Stimulated activated CD8-positive, alpha-beta memory T cell treated with anti-CD3 and anti-CD28 coated beads, Interleukin-4, amount 100 ng/mL, for 4 hours (primary cell): ENCODE measurements at places on chromosomes 13 and 19.

DNA sequence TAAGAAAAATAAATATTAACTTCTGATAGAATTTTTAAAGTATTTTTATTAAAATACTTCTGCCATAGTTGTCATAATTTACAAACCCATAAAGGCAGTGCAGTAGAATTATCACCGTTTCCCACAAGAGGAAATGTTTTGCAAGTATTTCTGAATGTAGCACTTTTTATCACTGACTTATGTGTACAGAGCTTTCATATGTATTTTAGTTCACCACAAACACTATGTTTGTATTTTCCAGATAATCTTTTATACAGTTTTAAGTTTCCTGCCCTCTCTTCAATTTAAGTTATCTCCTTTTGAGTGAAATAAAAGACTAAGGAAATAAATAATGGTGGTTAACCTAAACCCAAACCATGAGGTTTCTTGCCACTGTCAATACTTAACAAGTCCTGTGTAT is 24.2 kb downstream of the MIPEP start:
- no peak for DNase-seq

- DNase-seq: no peak
Observed at GRCh38 chr19:3262362-3262761, 37.9 kb downstream of the CELF5 start.

- no peak for DNase-seq
Observed at GRCh38 chr19:43820098-43820883, 6.8 kb upstream of the ZNF283 start.

- no peak for DNase-seq
Observed at GRCh38 chr13:81458170-81458569, 1117.2 kb upstream of the SPRY2 start.

GRCh38 chr19:16115301-16116039 is 3.8 kb downstream of the RAB8A start:
- DNase-seq: no peak

GRCh38 chr19:3034656-3035541 is 5.8 kb upstream of the TLE2 start:
- DNase-seq: no peak

DNA sequence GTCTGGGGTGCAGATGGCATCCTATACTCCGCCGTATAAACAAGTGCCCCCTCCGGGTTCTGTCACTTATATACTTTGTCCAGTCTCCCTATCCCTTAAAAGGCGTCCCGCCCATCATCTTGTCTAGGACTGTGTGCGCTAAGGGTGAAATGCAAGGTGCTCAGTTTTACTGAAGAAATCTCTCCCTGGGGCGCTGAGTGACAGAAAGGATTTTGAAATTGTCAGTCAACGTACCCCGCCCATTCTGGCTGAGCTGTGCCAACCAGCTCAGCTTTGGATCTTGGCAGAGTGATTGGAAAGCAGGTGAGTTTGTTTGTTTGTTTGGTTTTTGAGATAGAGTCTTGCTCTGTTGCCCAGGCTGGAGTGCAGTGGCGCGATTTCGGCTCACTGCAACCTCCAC is 4.1 kb upstream of the TMEM161A start:
- DNase-seq: no peak

- no peak for DNase-seq
Observed at GRCh38 chr13:52845766-52846566, 2.5 kb downstream of the PCDH8 start.

DNA sequence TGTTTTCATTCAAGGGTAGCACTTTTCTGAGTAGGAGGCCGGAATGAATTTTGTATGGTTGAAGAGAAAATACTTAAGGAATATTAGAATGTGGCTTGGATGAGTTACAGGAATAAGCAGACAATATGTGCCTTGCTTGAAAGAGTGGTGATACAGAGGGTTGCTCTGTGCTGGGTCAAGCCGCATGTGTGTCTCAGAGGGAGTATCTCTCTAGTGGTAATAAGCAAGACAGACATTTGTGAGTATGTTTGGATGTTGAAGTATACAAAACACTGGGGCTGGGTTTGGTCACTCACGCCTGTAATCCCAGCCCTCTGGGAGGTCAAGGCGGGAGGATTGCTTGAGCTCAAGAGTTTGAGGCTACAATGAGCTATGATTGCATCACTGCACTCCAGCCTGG is 103.9 kb downstream of the LMO7 start:
- DNase-seq: no peak

GRCh38 chr19:35750167-35750566 is 1.8 kb downstream of the LIN37 start:
- DNase-seq: no peak

- DNase-seq: no peak
Observed at GRCh38 chr13:106990594-106990993, 422.7 kb upstream of the ARGLU1 start.

DNA sequence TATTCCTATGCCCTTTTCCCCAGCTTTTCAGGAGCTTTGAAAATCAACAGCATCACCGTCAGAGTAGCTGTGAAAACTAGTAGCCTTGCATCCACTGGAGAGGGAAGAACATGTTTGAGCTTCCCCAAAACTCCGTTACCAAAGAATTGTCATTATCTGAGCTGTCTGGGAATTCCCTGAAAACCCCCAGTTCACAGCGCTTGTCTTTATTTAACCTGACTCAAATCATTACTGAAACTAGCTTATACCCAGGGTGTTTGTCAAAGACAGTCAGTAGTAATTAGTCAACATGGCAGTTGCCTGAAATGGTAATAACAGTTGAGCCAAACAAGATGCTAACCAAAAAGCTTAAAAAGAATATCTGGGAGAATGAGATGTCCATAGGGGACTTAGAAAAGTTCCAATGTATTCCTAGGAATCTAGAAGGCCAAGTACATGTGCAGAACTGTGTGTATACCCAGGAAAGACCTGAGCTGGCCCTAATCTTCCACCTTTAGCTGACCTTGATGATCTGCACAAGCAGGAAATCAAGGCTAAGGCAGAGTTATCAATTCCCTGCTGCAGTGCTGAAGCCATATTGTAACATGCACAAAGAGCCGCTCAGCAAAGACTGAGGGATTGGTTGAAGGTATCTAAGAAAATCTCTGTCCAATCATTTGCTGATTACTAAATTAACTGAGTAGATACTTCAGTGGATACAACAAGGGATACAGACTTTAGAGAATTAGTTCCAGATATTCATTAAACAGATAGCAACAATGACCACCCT is 130.8 kb downstream of the KL start:
- no peak for DNase-seq

GRCh38 chr13:28885181-28885580 is 65.0 kb downstream of the MTUS2 start:
- DNase-seq: no peak

DNA sequence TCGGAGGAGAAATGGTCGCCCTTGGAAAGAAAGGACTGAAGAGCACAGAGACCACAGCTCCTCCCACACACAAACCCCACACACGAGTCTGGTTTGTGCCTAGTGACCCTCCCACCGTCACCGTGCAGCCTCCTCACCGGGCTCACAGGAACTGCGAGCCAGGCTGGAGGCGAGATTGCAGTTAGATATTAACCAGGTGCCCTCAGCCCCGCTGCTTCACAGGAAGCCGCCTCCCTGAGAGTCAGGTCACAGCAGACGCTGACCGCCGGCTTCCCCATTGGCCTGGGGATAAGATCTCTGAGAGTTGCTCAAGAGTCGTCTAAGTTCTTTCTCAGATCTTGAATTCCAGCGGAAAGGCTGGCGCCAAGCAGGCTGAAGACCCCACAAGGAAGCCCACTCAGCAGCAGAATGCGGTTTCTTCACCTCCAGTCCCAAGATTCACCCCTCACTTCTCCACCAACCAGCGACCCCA is 870 bp downstream of the ZNF44 start:
- DNase-seq: no peak

DNA sequence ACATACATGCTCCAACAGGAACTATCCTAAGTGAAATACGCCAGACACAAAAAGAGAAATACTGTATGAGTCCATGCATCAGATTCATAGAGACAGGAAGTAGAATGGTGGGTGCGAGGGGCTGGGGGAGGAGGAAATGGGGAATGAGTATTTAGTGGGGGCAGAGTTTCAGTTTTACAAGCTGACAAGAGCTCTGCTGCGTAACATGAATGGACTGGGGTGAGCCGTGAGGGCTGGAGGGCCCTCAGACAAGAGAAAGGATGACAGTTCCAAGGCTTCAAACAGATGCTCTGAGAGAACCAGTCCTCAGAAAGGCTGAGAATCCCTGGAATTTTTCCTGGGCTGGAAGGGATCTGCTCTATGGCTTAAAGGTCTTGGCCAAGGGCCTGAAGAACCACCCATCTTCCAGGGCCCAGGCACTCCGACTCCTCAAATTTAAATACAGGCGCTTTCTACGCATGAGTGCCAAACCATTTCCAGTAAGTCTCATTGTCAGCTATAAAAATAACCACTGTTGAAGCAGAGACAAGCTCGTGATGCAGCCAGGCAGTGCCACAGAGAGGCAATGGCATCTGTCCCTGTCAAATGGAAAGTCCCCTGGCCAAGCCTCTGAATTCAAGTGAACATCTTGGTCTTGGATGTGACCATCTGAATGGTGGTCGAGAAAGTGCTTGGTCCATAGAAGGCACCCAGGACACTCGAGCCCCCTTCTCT is 17.5 kb downstream of the KLF2 start:
- no peak for DNase-seq

GRCh38 chr19:3949997-3950859 is 17.4 kb downstream of the NMRK2 start:
- DNase-seq: no peak

DNA sequence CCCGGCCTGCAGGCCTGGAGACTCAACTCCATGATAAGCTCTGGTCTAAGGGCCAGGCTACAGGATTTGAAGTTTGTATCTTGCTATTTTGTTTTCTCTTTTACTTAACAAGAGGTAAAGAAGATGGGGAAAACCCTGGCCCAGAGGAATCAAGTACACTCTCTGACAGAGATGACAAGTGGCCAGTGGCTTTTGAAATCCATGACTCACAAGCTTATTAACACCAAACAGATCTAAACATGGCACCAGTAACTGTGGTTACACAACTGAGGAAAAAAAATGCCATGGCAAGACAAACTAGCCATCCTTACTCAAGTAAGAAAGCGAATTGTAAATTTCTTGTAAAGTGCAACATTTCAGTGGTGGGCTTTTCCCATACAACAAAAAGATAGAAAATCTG is 72.6 kb upstream of the SERTM1 start:
- DNase-seq: no peak

GRCh38 chr13:46643165-46643777 is 90.3 kb downstream of the LRCH1 start:
- no peak for DNase-seq

- DNase-seq: no peak
Observed at GRCh38 chr13:61258185-61258584, 157.5 kb downstream of the PCDH20 start.

DNA sequence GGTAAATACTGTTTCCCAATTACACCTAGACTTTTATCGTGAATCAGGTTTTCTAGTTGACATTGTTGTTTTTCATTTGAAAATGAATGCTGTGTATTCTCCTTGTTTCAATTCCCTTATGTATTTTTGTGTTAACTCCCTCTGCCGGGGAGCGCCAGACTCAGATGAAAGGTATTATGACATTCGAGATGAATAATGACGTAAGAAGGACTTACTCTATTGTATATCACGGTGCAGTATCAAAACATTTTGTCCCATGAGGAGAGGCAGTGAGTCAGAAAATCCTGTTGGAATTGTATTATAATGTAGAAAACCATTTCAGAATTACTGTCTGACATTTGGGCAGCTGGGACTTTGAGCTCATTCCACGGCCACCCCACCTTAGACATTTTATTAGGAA is 61.6 kb downstream of the LRCH1 start:
- no peak for DNase-seq

GRCh38 chr13:65971541-65971940 is 1258.6 kb downstream of the PCDH9 start:
- no peak for DNase-seq

DNA sequence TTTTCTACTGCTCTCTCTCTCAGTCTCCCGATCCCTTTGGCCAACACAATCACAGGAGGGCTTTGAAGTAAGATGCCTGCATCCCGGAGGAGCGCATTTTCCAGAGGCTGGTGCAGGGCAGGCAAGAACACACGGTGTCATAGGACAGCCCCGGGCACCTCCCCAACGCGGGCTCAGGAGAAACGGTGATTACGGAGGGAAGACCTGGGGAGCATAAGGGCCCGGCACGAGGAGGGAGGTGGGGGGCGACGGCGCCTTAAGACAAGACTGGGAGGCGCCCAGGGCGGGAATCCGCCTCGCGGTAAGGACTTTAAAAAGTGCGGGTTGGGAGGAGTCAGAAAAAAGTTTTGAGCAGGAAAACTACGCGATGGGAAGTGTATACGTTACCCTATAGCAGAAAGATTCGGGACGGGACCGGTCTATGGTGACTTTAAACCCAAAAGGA is 18.7 kb upstream of the ZNF888 start:
- no peak for DNase-seq

DNA sequence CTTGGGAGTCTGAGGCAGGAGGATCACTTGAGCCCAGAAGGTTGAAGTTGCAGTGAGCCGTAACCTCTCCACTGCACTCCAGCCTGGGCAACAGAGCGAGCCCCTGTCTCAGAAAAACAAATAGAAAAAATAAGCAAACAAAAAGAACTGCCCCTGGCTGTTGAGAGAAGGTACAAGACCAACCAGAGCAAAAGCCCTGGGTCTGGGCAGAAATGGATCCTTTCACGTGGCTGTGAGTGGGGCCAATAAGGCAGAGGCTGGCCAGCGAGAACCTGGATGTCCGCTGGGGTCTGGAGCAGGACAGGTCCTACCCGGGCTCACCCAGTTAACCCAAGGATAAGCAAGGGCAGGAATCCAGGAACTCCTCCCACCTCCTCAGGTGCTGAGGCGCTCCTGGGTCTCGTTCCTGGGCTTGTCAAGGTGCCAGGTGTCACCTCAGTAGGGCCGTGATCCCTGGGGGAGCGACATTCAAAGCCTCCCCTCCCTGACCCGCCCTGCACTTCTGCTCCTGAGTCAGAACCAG is 4.7 kb upstream of the SLC5A5 start:
- no peak for DNase-seq

- no peak for DNase-seq
Observed at GRCh38 chr13:34654203-34654602, 287.9 kb upstream of the NBEA start.

DNA sequence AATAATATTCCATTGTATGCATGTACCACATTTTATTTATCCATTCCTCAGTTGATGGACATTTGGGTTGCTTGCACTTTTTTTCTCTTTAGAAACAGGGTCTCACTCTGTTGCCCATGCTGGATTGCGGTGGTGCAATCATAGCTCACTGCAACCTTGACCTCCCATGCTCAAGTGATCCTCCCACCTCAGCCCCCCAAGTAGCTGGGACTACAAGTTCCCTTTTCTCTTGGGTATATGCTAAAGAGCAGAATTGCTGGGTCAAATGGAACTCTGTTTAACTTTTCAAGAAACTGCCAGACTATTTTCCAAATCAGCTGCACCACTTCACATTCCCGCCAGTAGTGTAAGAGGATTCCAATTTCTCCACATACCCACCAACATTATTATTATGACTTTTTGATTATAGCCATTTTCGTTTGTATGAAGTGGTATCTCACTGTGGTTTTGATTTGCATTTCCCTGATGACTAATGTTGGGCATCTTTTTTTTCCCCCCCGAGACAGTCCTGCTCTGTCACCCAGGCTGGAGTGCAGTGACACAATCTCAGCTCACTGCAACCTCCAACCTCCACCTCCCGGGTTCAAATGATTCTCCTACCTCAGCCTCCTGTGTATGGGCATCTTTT is 7.6 kb upstream of the IPO5 start:
- DNase-seq: no peak

- no peak for DNase-seq
Observed at GRCh38 chr13:47158593-47158992, 261.7 kb upstream of the HTR2A start.
